ENCODE measurements at places on chromosomes 16 and 17.

GRCh38 chr16:82741073-82741615 lies 114.4 kb downstream of the CDH13 start:
- DNase-seq = no peak

GRCh38 chr17:71063127-71063526 lies 893.8 kb downstream of the KCNJ2 start:
- no peak for DNase-seq

GRCh38 chr17:72466199-72466598 lies 345.4 kb downstream of the SOX9 start:
- DNase-seq = no peak

DNA sequence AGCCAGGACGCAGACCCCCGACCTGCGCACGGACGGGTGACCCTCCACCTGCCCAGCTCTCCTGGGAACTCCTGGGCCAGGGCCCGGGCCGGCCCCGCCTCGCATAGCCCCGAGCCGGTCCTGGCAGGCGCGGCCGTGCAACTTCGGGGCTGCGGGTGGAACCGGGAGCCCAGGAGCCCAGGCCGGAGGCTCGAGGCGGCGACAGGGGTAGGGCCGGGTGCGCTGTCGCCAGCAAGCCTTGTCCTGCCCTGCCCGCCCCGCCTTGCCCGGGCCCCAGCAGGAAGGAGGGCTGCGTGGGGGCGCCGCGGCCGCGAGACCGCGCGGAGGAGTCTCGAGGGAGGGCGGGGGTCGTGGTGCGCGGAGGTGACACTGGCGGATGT lies 408 bp downstream of the LMF1 start:
- DNase-seq = no peak

GRCh38 chr17:16475179-16475704 lies 16.8 kb downstream of the LRRC75A start:
- no peak for DNase-seq

Data from effector CD4-positive, alpha-beta T cell (primary cell).